ENCODE measurements at places on chromosomes 11 and 22.

GRCh38 chr22:48742191-48742555 lies 1085.5 kb downstream of the BRD1 start:
- no peak for DNase-seq

- no peak for DNase-seq
Measured at GRCh38 chr11:127710831-127711230, 710.3 kb upstream of the KIRREL3 start.

DNA sequence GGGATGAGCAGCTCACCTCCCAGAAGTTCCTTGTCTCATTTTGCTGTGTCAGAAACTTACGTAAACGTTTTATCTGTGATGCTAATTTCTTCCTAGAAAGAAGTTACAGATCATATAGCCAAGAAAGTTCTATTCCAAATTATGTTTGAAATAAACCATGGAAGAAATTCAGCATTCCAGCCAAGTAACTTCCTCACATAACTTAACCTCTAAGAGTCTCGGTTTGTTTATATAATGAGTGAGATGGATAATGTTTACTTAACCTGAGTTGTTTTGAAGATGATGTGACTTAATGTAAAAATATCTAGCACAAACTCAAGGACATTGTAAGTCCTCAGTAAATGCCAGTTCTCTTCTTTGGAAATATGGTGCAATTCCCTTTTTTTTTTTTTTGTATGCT lies 8.9 kb upstream of the MUC15 start:
- no peak for DNase-seq

DNA sequence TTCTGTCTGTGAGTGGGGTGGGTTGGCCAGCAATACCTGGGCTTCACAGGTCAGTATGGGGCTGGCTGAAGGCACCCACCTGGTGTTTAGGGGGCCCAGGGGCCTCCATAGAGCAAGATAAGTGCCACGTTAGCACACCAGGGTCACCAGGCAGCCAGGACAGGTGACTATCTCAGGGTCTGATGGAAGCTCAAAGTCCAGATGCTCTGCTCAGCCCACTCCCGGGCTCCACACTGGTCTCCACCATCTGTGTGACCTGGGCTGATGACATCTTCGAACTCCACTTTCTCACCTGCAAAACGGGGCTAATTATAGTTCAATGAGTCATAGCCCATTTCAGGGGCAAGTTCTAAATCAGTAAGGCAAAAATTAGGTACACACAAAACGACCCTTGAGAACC lies 39.4 kb upstream of the PRDM11 start:
- DNase-seq = no peak

GRCh38 chr22:50613291-50613981 lies 12.8 kb downstream of the MAPK8IP2 start:
- no peak for DNase-seq

All from suppressor macrophage treated with lipopolysaccharide for 4 hours (primary cell).